ENCODE measurements at places on chromosomes 4 and X.

GRCh38 chr4:169675825-169676224, 55.4 kb downstream of the CLCN3 start:
- DNase-seq = no peak

- no peak for DNase-seq
These were observed 67.0 kb downstream of the NHS start for GRCh38 chrX:17441965-17442364.

- no peak for DNase-seq
These were observed 43.2 kb upstream of the SLC10A4 start for GRCh38 chr4:48439988-48440387.

DNA sequence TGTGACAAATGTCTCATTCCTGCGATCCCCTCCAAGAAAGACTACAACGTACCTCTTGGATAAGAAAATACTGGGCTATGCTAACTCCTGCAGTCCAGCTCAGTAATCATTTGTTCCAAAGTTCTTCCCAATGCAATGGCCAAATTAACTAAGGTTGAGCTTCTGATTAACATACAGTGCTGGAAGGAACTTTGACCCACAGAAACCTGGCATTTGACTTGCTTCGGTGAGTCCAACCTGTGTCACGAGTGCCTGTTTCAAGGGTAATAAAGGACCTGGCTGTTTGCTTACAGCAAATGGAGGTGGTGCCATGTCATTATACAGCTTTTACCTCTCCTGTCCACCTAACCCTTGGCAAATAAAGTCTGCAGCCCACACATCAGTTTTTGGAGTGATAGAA, 83.2 kb downstream of the RBM47 start:
- no peak for DNase-seq

- peak; percentile 94 for DNase-seq
These were observed 982 bp downstream of the PDLIM5 start for GRCh38 chr4:94452476-94453371.

GRCh38 chr4:3518941-3519340, 13.3 kb downstream of the LRPAP1 start:
- no peak for DNase-seq
